ENCODE measurements at places on chromosomes 16 and 17.

DNA sequence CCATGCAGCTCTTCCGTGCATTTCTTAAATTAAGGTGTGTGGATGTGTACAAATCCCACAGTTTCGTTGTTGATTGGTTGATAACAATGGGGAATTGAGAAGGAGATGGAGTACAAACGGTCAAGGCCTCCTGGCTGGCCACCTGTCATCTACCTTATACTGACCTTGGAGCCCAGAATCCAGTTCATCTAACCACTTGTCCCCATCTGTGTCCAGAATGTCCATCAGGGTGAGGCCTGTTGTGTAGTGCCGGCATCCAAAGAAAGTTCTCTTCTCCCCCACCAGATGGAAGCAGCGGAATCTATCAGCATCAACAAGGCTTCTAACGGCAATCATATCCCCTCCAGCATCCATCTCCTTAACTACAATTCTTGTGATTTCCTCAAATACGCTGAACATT lies 1.5 kb downstream of the GSDMB start:
- no peak for DNase-seq

DNA sequence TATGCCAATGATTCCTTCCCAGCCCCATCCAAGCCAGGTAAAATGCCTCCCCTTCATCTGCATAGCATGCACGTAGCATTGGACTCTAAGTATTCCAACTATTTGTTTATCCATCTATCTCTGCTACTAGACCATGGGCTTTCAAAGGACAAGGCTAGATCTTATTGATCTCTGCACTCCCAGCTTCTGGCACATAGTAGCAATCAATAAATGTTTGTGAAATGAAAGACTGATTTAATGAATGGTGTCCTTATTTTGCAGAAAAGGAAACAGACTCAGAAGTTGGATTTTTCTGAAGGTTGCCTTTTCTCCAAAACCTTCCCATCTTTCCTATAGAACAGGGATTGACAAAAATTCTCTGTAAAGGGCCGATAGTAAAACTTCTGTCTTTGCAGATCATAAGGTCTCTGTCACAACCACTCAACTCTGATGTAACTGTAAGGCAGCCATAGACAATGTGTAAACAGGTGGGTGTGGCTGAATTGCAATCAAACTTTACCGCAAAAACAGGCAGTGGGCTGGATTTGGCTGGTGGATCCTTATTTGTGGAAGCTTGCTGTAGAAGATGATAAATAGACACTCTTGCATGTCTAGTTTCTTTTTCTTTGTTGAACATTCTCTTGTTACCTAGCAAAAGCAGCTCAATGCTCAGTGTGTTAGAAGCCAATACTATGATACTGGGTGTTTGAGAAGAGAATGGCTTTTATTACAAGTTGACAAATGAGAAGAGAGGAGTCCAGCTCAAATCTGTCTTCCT lies 7.6 kb upstream of the CMTR2 start:
- no peak for DNase-seq

GRCh38 chr16:5041600-5042133 lies 7.9 kb upstream of the NAGPA start:
- DNase-seq: no peak

GRCh38 chr17:56739376-56739775 lies 94.3 kb downstream of the C17orf67 start:
- DNase-seq: no peak
